WTC11 (cell line): ENCODE measurements at places on chromosomes 6 and 20. TPM values are rescaled to one million over a fixed set of nuclear protein-coding genes. Genes with fewer than 3 reads are reported as not detected.

GGTLC1 gene
- total RNA-seq: not detected in 3 replicates

APCDD1L gene
- 2.4 to 3.2 TPM (median 2.5 TPM) in 3 replicates for total RNA-seq

REM1 gene
- total RNA-seq: not detected in 3 replicates

SLC17A1 gene
- total RNA-seq: not detected in 3 replicates

RAB44 gene
- 0.07 to 0.11 TPM in 2 of 3 replicates, not detected in the other for total RNA-seq

STMND1 gene
- total RNA-seq: not detected in 3 replicates

FAM50B gene
- total RNA-seq: 2.1 to 3.6 TPM (median 3.3 TPM) in 3 replicates

RAET1E gene
- total RNA-seq: not detected in 3 replicates
